ENCODE measurements at places on chromosomes 5 and 9.

- no peak for DNase-seq
Observed at GRCh38 chr9:81832571-81833285, 95.5 kb upstream of the SPATA31D4 start.

- DNase-seq: no peak
Observed at GRCh38 chr5:87138091-87138805, 129.4 kb upstream of the RASA1 start.

DNA sequence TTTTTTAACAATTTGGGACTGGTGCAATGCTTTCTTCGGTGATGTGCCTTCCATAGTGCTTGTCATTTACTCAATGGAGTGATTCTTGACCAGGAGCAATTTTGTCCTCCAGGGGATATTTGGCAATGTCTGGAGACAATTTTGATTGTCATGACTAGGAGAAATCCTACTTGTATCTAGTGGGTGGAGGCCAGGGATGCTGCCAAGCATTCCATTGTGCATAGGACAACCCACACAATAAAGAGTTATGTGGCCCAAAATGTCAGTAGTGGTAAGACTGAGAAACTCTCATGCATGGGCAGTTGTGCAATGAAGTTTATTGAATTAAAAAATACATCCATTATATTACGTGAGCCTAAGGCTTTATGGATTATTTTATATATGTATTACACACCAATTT is 70.5 kb downstream of the FOCAD start:
- no peak for DNase-seq

- DNase-seq: no peak
Observed at GRCh38 chr5:10144040-10144439, 105.6 kb downstream of the ATPSCKMT start.

DNA sequence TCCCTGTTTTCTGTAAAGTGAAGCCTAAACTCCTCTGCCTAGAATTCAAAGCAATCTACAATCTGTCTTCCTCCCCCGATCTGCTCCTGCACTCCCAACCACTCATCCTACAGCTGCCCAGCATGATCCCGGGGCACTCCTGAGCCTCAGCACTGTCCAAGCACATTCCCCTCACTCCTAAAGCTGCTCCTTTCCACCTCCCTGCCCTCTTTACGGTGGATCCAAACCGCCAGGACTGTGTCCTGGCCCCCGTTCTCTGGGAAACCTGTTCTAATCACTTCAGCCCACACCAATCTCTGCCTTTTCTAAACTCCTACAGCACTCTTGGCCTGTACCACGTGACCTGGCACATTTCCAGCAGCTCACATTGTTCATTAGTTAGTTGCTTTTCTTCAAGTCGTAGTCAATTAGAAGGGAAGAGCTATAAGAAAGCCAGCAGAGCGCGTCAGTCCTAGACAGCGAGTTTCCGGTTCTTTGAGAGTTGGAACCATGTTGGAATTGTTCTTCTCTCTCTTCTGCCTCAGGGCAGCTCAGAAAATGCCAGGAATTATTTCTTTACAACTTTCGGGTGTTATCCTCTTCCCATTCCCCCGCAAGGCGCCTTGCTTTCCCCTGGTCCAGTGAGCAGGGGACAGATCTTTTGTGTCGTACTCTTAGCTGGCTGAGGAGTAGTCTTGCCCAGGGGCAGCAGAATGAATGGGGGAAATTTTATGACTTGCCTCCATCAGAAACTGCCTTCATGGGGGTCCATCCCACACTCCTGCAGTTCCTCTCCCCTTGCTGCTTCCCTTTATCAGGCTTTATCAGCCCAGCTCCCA is 60.7 kb downstream of the NRG2 start:
- no peak for DNase-seq

GRCh38 chr5:17444496-17444895 is 53.5 kb upstream of the TAF11L2 start:
- DNase-seq: no peak
